ENCODE measurements at places on chromosomes 7 and 10.

- no peak for DNase-seq
Measured at GRCh38 chr10:51340845-51341610, 266.7 kb downstream of the PRKG1 start.

DNA sequence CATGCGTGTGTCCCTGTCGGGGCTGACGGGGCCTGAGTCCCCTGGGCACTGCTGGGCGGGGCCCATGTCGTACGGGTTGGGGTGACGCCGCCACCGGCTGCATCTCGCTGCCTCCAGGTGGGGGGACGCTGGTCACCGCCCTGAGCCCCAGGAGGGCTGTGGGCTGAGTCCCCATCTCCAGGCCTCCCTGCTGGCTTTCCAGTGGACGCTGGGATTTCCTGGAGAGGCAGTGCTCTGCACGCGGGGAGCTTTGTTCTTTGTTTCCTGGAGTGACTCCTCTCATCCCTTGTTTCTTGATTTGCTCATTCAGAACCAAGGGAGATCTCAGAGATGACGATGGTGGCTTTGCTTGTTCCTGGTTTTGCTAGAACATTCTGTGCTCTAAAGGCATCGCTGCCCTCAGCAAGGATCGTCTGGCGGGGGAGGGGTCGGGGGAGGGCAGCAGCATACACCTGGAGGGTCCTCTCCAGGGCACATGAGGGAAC, 21.0 kb downstream of the PWWP2B start:
- DNase-seq = no peak

- no peak for DNase-seq
Measured at GRCh38 chr7:157994319-157994718, 593.3 kb downstream of the PTPRN2 start.

GRCh38 chr7:106608661-106609060, 52.3 kb downstream of the CCDC71L start:
- DNase-seq = no peak

DNA sequence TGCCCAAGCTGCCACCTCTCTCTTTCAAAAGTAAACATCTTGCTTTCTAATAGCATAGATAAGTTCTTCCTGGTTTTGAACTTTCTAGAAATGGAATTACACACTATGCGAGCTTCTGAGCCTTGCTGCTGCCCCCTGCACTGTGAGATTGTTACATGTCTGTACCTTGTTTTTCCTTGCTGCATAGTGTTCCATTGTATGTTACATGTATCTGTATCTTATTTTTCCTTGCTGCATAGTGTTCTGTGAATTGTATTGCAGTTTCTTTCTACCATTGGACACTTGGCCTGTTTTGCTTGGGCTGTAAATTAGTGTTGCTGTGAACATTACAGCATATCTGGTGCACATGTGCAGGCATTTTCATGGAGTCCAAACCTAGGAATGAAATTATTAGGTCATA, 24.0 kb upstream of the VWA2 start:
- no peak for DNase-seq

DNA sequence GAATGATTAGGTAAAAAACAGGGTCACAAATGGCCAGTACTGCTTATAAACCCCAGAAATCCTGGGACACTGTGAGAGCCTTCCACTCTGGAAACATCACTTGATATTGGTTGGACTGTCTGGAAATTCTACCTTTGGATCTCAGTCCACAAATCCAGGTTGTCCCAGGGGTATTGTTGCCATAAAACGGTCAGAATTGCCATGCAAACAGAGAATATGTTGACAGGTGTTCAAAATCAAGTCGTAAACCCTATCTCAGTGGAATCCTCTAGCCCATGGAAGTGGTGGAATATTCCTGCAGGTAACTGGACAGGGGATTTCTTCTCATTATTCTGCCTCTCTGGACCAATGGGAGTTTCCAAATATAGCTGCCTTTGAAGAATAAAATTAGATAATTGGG, 31.2 kb upstream of the KCTD7 start:
- DNase-seq = no peak

GRCh38 chr10:128631801-128632241, 505.6 kb upstream of the MKI67 start:
- DNase-seq = peak; percentile 32

GRCh38 chr7:150942591-150943452, 35.3 kb downstream of the KCNH2 start:
- no peak for DNase-seq

- DNase-seq = peak; percentile 93
Measured at GRCh38 chr10:95445223-95445836, 115.8 kb downstream of the SORBS1 start.

- DNase-seq = no peak
Measured at GRCh38 chr7:112266595-112267270, 60.2 kb downstream of the ZNF277 start.

DNA sequence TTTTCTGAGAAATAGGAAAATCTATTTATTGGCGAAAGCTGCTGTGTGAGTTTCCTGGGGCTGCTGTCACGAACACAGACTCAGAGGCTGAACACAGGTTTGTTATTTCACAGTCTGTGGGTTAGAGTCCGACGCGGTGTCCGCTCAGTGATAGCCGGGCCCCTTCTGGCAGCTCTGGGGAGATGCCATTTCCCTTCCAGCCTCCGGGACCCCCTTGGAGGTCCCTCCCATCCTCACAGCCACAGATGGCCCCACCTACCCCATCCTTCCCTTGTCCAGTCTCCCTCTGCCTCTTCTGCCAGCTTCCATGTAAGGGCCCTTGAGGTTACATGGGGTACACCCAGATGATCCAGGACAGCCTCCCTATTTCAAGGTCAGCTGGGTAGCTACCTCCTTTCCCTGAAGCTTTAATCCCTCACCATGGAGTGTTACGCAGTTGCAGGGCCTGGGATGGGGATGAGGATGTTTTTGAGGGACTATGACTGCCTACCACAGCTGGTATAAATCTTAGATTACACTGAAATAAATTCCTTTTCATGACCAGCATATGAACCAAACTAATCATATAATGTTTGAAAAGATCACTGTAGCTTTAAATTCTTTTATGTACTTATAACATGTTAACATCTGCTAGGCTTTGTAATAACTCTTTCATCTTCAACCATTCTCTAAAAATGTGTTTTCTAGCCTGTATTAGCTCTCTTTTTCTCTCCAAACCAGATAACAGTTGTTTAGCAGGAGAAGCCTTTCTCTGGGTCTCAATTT, 98.5 kb downstream of the WDR37 start:
- DNase-seq = no peak

DNA sequence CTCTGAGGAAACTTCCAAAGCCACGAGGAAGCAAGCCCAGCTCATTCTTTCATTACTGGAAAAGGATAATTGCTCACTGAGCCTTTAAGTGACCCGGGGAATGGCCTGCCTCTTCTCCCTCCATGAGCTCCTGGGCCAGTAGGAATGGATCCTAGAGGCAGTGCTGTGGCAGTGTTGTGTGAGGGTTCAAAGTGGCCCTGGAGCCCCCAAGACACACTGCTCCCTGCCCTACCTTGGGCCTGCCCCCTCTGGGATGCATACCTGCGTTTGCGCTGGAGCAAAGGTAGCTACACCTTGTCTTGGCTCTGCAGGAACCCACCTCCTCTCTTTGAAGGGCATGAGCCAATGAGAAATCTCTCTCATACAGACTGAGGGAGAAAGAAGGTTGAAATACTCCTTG, 115.8 kb upstream of the ANLN start:
- no peak for DNase-seq

DNA sequence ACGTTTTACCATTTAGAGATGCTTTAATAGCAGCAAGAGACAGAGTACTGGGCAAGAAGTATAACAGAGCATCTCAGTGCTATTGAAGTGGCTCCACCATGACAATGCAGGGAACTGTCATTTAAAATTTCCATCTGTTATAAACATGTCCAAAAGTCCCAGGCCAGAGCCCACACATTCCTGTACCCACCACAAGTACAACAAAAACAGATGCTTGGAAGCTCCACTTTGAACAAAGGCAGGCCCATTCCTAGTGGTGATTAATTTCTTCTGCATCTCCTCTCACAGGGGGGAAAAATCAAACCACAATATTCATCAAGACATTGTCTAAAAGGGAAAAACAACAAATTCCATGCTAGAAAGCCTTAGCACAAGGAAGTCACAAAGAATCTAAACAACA, 627.9 kb downstream of the PARD3 start:
- DNase-seq = no peak

GRCh38 chr7:29495653-29496052, 68.0 kb upstream of the PRR15 start:
- no peak for DNase-seq

DNA sequence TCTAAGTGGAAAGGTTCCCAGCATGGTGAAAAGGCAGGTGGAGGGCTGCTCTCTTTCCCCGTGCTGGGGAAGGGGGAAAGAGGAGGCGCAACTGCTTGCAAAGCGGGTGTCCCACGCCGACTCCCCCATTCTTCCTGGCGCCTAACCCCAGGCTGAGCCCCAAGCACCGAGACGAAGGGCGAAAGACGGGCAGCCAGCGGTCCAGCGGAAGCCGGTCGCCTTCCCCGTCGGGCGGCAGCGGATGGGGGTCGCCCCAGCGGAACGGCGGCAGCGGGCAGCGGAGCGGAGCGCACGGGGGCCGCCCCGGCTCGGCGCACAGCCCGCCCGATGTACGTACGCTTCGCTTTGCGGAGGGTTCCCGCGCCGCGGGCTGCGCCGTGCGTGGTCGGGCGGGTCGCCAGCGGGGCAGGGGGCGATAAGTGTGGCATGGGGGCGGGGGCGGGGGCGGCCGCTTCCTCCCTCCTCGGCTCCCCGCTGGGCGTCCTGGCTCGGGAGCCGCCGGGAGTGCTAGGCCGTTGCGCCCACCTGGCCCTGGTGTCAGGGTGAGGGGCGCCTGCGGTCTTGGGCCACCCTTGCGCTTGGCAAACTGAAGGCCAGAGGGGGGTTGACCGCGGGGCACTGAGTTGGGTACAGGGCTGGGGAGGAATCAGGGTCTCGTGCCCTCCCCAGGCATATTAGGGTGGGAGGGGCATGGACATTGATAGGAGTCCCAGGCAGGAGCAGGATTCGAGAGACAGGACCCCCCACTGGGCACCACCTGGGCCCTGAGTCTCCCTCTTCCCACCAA, 35.2 kb upstream of the HSPB1 start:
- no peak for DNase-seq

DNA sequence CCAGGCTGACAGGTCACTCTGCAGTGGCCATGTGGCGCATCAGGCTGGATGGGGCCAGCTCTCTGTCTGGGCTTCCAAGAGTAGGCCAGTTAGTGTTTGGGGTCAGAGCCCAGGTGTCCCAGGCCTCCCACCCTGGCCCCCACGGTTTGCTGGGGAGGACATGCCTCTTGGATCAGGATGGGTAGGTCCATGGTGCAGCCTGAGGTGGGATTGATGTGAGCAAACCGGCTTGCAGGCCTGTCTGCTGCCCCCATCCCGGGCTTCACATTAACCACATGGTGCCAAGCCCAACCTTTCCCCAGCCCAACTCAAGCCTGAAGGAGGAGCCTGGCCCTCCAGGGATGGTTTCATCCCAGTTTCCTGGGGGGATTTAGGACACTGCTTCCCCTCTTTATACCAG, 39.2 kb downstream of the LDB3 start:
- no peak for DNase-seq

DNA sequence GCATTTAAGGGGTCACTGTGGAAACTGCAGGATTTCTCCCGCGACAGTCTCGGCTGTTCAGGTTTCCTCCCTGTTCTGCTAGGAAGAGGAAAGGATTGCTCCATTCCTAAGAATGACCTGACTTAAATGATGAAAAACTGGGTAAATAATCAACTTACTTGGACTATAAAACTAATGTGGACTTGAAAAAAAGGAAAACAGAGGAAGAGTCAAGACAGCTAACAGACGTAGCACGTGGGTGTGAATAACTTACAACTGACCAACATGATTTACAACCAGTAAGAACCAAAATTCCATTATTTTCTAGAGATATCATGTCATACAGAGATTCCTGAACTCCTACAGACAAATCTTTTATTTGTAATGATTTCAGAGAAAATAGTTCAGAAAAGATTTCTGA, 93.8 kb downstream of the ADAM12 start:
- peak; percentile 43 for DNase-seq

DNA sequence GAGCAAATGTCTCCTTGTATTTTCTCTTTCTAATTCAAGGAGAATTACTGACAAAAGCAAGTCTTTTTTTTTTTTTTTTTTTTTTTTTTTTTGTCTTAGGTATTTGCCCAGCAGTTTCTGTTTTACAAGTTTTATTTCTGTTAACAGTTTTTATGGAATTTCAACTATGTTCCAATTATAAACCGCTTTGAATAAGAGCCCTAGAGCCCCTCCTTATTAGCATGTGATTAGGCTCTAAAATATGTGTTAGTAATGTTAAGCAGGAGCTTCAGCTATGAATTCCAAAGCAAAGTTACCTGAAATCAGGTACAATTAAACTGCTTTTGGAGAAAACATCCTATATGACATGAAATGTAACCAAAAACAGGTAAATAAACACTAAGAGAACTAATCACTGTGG, 997.0 kb upstream of the POT1 start:
- no peak for DNase-seq

DNA sequence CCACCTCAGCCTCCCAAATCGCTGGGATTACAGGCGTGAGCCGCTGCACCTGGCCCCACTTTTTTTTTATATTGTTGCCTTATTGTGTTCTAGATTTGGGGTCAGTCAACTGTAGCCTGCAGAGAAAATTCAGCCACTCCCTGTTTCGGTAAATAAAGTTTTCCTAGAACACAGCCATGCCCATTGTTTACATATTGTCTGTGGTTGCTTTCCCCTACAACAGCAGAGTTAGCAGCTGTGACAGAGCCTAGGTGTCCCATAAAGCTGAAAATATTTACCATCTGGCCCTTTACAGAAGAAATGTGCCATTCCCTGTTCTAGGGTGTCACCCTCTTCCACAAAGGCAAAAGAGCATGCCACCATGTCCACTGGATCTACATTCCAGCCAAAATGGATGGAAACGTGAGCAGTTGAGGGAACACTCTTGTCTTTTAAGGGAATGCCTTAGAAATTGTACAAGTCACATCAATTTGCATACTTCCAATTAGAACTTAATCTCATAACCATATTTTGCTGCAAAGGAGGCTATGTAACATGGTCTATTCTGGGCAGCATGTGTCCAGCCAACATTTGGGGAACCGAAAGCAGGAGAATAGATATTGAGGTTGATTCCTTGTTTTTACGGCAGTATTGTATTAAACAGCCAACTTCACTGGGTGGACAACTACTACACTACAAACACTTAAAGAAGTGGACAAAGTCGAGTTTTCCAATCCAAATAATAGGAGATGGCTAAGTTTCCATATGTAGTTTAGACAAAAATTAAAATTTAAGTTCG, 11.0 kb upstream of the BLVRA start:
- no peak for DNase-seq

DNA sequence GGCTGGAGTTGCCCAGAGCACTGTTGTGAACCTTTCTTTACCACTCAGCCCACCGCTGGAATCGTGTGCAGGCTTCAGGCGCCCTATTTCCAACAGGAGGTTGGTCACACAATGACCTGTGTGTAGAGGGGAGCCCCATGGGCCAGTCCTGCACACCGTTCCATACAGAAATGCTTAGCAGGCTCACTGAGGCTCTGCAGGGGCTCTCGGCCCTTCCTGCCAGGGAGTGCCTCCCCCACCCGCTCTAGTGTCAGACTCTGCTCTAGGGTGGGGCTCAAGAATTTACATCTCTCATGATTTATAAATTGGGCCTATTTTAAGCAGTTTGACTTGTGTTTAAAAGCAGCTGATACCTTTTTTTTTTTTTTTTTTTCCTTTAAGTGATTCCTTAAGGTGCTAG, 42.0 kb downstream of the SHH start:
- DNase-seq = no peak

Data from ACHN (cell line).